ENCODE measurements at places on chromosomes 16 and 17.

GRCh38 chr16:84607694-84608093 lies 10.2 kb downstream of the COTL1 start:
- DNase-seq, result no peak

GRCh38 chr17:32976605-32977004 lies 15.0 kb upstream of the SPACA3 start:
- DNase-seq, result no peak

DNA sequence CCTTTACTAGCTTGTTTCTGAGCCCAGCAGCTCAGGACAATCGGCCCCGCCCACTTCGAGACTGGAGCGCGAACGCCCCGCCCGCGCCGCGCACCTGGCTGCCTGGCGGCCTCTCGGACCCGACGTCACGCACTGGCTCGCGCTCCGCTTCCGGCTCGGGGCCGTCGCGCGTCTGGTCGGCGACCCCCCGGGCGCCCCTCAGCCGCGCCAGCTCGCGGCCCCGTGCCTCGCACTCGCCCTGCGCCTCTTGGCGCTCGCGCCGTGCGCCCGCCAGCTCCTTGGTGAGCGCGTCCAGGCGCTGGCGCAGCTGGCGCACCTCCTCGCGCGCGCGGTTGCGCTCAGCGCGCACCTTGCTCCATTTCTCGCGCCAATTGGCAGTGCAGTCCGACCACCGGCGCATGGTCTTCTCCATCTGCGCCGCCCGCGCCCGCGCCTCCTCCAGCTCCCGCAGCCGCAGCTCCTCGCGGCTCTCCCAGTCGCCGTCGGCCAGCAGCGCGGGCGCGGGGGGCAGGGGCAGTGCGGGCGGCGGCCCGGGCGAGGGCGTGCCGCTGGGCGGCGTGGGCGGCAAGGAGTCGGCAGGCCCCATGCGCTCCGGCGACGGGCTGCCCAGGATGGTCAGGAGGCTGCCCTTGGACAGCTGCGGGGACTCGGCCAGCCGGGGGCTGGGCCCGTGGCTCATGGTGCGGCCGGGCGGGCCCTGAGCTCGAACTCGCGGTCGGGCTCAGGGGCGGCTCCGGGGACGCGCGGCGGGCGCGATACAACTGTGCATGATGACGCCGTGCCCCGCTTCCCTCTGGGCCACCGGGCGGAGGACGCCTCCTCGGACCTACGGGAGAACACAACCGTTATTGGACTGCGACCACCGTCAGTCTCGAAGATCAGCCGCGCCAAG lies 7.6 kb downstream of the CCDC102A start:
- DNase-seq, result no peak

GRCh38 chr17:66349521-66350254 lies 47.3 kb downstream of the PRKCA start:
- no peak for DNase-seq

GRCh38 chr16:12876778-12877177 lies 24.6 kb upstream of the SHISA9 start:
- no peak for DNase-seq

DNA sequence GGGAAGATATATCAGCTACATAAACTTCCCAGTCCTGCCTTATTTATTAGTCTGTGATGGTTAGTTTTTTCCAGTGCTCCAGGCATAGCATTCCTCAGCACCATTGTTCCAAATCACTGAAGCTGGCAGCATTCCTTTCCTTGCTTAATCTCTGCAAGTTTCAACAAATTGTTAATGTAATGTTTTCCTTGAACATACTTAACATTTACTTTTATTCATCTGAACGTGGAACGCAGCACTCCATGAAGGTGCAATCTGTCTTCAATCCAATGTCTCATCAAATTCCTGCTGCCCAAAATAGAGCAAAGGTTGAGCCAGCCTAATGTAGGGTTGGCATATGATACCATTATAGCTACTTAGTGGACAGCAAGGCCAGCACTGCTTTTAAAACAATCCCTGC lies 441.1 kb upstream of the RBFOX1 start:
- no peak for DNase-seq

GRCh38 chr17:53949473-53950090 lies 126.9 kb downstream of the KIF2B start:
- DNase-seq, result no peak

All from RWPE1 (cell line).